ENCODE measurements at places on chromosomes 5 and 9. TPM values are rescaled to one million over a fixed set of nuclear protein-coding genes. Genes with fewer than 3 reads are reported as not detected.

LIX1 gene
- total RNA-seq = 2.6 TPM

OGN gene
- 46.5 TPM for total RNA-seq

CCL21 gene
- total RNA-seq = 26.2 TPM

SHISAL2B gene
- not detected for total RNA-seq

DAB2IP gene
- total RNA-seq = 39.9 TPM

PCDHGA7 gene
- total RNA-seq = 8.0 TPM

TAF11L10 gene
- not detected for total RNA-seq

CNTFR gene
- total RNA-seq = 19.5 TPM

LVRN gene
- 2.6 TPM for total RNA-seq

C5orf34 gene
- total RNA-seq = 6.2 TPM

MAT2B gene
- total RNA-seq = 72.5 TPM

TMEM252 gene
- 5.7 TPM for total RNA-seq

CATSPER3 gene
- 0.58 TPM for total RNA-seq

LCN15 gene
- not detected for total RNA-seq

TEX48 gene
- not detected for total RNA-seq

ADAMTSL2 gene
- total RNA-seq = 8.9 TPM

PDGFRB gene
- total RNA-seq = 182 TPM

HMGCR gene
- total RNA-seq = 74.8 TPM

TLR4 gene
- 18.2 TPM for total RNA-seq

F12 gene
- total RNA-seq = 0.29 TPM

BTNL8 gene
- 0.47 TPM for total RNA-seq

PCDHB4 gene
- total RNA-seq = 3.8 TPM

YTHDC2 gene
- 43.4 TPM for total RNA-seq

ASTN2 gene
- 19.0 TPM for total RNA-seq

NUTM2F gene
- total RNA-seq = not detected

VCAN gene
- 284 TPM for total RNA-seq

FAM81B gene
- total RNA-seq = 1.5 TPM

ANKRD31 gene
- 0.41 TPM for total RNA-seq

HTR4 gene
- 0.35 TPM for total RNA-seq

GLIPR2 gene
- 20.1 TPM for total RNA-seq

FBP2 gene
- total RNA-seq = 26.9 TPM
